ENCODE measurements at places on chromosomes 1 and 21.

DNA sequence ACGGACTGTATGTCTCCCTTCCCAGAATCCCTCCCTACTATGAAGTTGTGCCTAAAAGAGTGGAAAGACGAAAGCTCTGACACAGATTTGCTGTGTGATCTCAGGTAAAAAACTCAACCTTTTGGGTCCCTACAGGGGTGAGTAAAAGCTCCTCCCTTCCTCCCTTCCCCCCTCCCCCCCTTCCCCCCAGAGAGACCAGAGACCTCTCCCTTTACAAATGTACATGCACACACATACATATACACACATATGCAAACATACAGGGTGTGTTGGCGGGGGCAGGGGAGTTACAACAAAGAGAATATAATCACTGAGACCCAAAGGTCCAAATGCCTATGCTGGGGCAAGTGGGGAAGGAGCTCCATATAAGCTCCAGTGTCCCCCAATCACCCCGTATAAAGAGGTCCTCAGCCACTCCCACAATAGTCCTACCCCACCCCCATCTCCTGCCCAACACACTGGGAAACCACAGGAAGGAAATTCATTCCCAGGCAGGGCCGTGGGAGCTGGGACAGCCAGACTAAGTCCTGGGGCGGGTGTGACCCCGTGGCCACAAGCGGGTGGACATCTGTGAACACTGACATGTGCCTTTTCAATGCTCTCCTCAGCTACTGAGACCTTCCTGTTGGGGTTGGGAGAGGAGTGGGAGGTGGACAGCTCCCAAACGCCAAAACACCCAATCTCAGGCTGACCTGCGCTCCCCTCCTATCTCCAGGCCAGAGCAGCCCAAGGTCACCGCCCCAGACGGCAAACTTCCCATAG, 2.0 kb downstream of the MEF2D start:
- no peak for DNase-seq

DNA sequence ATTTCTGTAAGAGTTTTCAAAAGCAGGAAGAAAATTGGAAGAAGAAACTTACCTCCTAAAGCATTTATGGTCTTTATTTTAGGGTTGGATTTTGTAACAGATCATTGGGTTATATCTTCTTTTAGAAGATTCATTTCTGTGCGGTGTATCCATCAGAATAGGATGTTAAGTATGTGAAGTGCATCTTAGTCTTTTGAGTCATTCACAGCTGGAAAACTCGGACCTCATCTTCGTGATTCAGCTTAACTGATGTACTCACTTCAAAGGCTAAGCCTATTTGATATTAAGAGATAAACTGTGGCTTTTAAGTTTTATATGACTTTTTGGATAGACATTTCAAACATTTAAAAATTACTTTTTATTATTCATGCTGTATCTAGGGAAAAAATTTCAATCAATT, 56.3 kb downstream of the GIPC2 start:
- no peak for DNase-seq

DNA sequence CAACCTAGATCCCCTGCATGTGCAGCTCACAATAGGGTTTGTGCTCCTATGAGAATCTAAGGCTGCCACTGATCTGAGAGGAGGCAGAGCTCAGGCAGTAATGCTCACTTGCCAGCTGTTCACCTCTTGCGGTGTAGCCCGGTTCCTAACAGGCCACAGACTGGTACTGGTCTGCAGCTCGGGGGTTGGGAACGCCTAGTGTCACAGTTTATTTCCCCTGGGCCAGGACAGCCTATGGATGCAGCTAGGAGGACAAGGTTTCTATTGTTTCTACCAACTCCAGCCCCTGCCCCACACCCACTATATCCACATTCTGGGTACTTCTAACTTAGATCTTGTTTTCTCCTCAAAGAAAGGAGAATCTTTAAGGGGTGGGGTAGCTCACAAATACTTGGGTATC, 58.7 kb upstream of the PRRC2C start:
- no peak for DNase-seq

- DNase-seq = no peak
These were observed 24.4 kb upstream of the FGGY start for GRCh38 chr1:59272507-59272906.

DNA sequence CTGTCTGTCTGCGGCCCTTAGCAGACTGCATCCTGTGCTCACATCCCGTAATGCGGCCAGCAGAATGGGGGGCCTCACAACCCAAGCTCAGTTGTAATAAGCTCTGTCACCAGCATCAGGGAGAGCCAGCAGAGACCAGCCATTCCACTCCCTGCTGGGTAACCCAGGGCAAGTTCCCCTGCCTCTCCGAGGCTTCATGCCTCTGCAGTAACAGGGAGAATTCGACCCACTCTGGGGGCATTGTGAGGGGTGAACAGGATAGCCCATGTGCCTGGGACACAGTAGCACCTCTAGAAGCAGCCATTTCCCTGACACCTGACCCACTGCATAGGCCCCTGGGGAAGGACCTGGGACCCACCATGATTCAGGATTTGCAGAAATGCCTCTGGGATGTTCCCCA, 461.2 kb downstream of the MATN1 start:
- no peak for DNase-seq

DNA sequence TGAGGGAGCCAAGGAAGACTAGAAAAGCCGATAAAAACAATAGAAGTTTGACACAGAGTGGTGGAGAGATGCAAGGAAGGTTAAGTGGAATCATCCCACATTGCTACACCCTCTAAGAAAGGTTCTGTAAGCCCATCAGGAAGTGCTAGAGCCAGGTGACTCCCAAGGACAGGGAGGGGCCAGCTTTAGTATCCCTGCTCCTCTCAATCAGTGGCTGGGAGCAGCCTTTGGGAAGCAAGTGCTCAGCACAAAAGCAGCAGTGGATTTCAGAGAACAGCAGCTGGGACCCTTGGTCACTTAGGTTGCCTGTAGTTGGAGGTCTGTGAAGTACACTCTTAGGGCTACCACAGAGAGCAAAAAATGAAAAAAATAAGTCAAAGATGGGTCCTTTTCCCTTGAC, 42.5 kb downstream of the NME7 start:
- DNase-seq = no peak

GRCh38 chr1:7224644-7225043, 439.4 kb downstream of the CAMTA1 start:
- DNase-seq = no peak

- DNase-seq = no peak
These were observed 254.4 kb downstream of the FAF1 start for GRCh38 chr1:50705699-50706098.

- DNase-seq = no peak
These were observed 3.8 kb downstream of the TFF2 start for GRCh38 chr21:42346866-42347600.

DNA sequence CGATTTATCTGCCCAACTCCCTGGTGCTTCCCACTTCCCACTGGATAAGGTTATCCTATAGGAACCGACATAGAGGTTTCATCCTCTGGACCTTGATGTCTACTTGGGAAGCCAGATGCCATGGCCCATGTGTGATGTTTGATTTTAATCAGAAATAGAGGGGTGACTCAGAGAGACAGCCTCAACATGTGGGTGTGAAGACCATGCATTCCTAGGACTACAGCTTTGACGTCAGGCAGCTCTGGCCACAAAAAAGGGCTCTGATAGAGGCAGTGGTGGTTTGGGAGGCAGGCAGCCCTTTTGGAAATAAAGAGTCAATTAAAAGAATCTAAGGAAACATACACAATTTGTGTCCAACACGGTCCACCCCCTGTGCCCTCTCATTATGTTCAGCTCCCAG, 5.2 kb upstream of the SH2D2A start:
- no peak for DNase-seq

DNA sequence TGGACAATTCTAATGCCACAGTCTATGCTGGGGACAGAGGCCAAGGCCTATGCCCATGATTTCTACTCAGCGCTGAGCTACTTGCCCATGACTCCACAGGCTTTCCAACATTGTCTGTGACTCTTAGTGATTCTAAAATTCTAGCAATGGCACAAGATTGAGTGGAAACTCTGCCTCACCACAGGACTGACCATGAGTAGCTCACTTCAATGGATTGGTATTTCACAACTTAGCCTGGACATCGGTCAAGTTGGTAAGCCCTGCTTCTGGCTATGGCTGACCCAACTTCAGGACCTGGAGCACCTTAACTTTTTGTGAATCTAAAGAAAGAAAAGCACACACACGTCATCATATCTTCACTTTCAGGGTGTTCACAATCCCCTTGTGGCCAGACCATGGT, 255.1 kb downstream of the SDCCAG8 start:
- DNase-seq = no peak

DNA sequence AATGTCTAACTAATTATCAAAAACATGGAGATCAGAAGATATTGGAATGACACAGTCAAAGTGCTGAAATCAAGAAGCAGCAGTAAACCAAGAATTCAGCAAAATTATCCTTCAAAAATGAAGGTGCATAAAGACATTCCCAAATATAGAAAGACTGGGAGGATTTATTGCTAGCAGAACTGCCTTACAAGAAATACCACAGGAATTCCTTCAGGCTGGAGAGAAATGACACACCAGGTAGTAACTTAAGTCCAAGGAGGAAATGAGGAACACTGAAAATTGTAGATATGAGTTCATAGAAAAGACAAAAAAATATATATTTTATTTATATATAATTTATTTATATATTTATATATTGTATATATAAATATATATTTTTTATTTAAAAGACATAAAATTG, 217.2 kb downstream of the RPS6KC1 start:
- no peak for DNase-seq
